Uterine smooth muscle cell (primary cell): ENCODE measurements at places on chromosomes 1 and 21. TPM values are rescaled to one million over a fixed set of nuclear protein-coding genes. Genes with fewer than 3 reads are reported as not detected.

Gene PTPRC
- total RNA-seq: under 0.01 TPM in 1 of 2 replicates, not detected in the other

Gene LEFTY2
- total RNA-seq: under 0.01 TPM in 1 of 2 replicates, not detected in the other

Gene UBQLN4
- total RNA-seq: 12.8 and 14.7 TPM in 2 replicates

Gene CTSE
- total RNA-seq: not detected in 2 replicates

Gene MPL
- total RNA-seq: not detected in 2 replicates

Gene CENPF
- 48.5 and 151 TPM in 2 replicates for total RNA-seq

Gene LRRC71
- not detected in 2 replicates for total RNA-seq

Gene FGR
- not detected in 2 replicates for total RNA-seq

Gene IFI6
- total RNA-seq: 8.9 and 25.4 TPM in 2 replicates

Gene PRDM16
- 0.25 and 0.66 TPM in 2 replicates for total RNA-seq

Gene DNM3
- total RNA-seq: 1.1 and 2.1 TPM in 2 replicates

Gene S100A1
- not detected in 2 replicates for total RNA-seq

Gene KLHDC9
- total RNA-seq: 1.3 and 1.6 TPM in 2 replicates

Gene SAMSN1
- total RNA-seq: not detected in 2 replicates

Gene SPATA17
- total RNA-seq: 0.33 and 0.50 TPM in 2 replicates

Gene MAP1LC3C
- 0.25 and 0.44 TPM in 2 replicates for total RNA-seq

Gene SVBP
- 13.2 and 13.4 TPM in 2 replicates for total RNA-seq

Gene PHGDH
- 209 and 321 TPM in 2 replicates for total RNA-seq

Gene AVPR1B
- total RNA-seq: not detected in 2 replicates

Gene BARHL2
- total RNA-seq: not detected in 2 replicates

Gene SEMA4A
- 0.66 and 1.2 TPM in 2 replicates for total RNA-seq

Gene PLA2G2C
- under 0.01 TPM in 1 of 2 replicates, not detected in the other for total RNA-seq

Gene DYNLT5
- 1.5 and 2.7 TPM in 2 replicates for total RNA-seq

Gene ANKRD45
- under 0.01 and 1.1 TPM in 2 replicates for total RNA-seq

Gene GPA33
- total RNA-seq: not detected in 2 replicates
